HCT116 (cell line): ENCODE measurements at places on chromosomes 4 and X. TPM values are rescaled to one million over a fixed set of nuclear protein-coding genes. Genes with fewer than 3 reads are reported as not detected.

IL13RA2 gene
- not detected for total RNA-seq

SPANXN4 gene
- total RNA-seq: not detected

FAAH2 gene
- 6.1 TPM for total RNA-seq

DNA sequence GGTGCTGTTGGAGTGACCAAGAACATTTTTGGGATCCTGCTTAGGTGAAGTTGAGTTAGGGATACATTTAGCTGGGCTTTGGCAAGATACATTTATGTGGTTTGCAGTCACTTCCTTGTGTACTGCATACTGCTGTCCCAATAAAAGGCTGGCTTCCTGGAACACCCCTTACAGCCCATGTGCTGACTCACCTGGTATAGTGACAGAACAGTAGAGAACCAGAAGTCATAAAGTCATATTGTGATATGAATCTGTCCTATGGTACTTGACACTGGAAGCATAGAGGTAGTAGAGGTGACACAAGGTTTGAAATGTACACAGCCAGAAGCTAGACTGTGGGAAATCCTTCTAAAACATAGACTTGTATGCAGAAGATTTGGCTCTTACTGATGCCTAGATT lies 55.3 kb upstream of the SLC25A43 start:
- no peak for DNase-seq

DNA sequence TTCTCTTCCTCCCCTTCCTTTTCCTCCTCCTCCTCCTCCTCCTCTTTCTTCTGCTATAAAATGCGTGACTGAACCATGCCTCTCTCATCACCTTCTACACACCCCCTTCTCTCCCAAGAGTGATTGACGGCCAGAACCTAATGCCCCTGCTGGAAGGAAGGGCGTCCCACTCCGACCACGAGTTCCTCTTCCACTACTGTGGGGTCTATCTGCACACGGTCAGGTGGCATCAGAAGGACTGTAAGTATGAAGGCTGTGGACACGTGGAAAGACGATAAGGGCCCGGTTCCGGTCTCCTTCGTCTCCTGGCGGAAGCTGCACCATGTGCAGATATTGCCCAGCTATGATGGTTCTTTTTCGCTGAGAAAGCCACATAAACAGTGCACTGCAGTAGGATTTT lies 12.1 kb upstream of the ARSF start:
- DNase-seq: no peak
